Activated CD8-positive, alpha-beta memory T cell treated with anti-CD3 and anti-CD28 coated beads for 36 hours (primary cell): ENCODE measurements at places on chromosomes 7 and 10. TPM values are rescaled to one million over a fixed set of nuclear protein-coding genes. Genes with fewer than 3 reads are reported as not detected.

Gene ZNF727
- 0.17 TPM for total RNA-seq

Gene CDC14C
- not detected for total RNA-seq

Gene SUN3
- total RNA-seq = not detected

Gene TUBB8
- not detected for total RNA-seq

Gene ATRNL1
- total RNA-seq = 0.17 TPM

Gene RAB19
- total RNA-seq = 5.7 TPM

Gene TRIM73
- 2.6 TPM for total RNA-seq

Gene GSTO2
- total RNA-seq = 1.3 TPM

Gene ZNF804B
- total RNA-seq = not detected

Gene SFTPA2
- total RNA-seq = not detected

Gene CYP3A7
- total RNA-seq = not detected

Gene PRSS2
- total RNA-seq = not detected

Gene CYP26A1
- total RNA-seq = not detected

Gene GATA3
- total RNA-seq = 32.9 TPM

Gene TMEM139
- 0.80 TPM for total RNA-seq

Gene TMEM184A
- not detected for total RNA-seq

Gene UNCX
- total RNA-seq = not detected

Gene CCL26
- not detected for total RNA-seq

Gene CDH23
- total RNA-seq = 0.25 TPM

Gene FANK1
- total RNA-seq = 0.63 TPM

Gene GIMAP6
- 26.5 TPM for total RNA-seq
